ENCODE measurements at places on chromosomes 6 and 20. TPM values are rescaled to one million over a fixed set of nuclear protein-coding genes. Genes with fewer than 3 reads are reported as not detected.

Gene DDRGK1
- 94.9 TPM for total RNA-seq

Gene DACT2
- 0.50 TPM for total RNA-seq

Gene BPIFB4
- not detected for total RNA-seq

Gene SLC35D3
- 0.07 TPM for total RNA-seq

Gene REM1
- total RNA-seq, result 0.10 TPM

Gene CALHM6
- total RNA-seq, result not detected

Gene EMILIN3
- 0.29 TPM for total RNA-seq

Gene TTBK1
- 0.03 TPM for total RNA-seq

Gene SLC22A1
- total RNA-seq, result 2.8 TPM

Gene TULP1
- total RNA-seq, result not detected

Gene HIVEP2
- total RNA-seq, result 4.2 TPM

Gene APCDD1L
- 0.06 TPM for total RNA-seq

Gene DOK5
- total RNA-seq, result not detected

Gene MED20
- total RNA-seq, result 14.8 TPM

Gene TNXB
- 0.92 TPM for total RNA-seq

Gene MYB
- 0.57 TPM for total RNA-seq

Measured in A549 treated with CpdA at 1 μM for 4 hours (cell line).